ENCODE measurements at places on chromosomes 7 and 10.

- DNase-seq = no peak
Observed at GRCh38 chr10:77823811-77824542, 102.6 kb downstream of the DLG5 start.

DNA sequence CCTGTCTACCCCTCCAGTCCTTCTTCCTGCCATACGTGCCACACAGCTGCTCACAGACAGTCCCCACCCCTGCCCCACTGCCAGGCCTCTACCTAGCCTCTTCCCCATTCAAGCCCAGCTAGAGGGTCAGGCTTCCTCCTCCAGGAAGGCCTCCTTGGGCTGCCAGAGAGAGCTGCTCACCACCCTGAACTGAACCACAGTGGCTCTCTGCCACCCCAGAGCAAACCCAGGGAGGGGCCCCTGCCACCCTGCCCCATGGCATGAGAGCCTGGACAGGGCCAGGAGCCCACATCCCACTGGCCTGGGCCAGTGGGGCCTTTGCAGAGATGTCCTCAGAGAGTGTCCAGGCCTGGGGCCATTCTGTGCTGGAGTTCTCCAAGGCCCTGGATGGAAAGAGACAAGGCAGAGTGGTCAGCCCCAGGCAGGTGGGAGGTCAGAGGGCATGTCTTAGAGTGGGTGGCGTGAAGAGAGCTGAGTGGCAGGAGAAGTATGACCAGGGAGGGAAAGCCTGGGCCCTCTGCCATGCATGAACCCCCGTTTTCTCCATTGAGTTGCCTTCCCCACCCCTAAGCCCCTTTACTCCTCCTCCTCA is 40.4 kb downstream of the TMEM270 start:
- DNase-seq = no peak

GRCh38 chr10:100782461-100783244 is 37.3 kb downstream of the PAX2 start:
- DNase-seq = no peak

DNA sequence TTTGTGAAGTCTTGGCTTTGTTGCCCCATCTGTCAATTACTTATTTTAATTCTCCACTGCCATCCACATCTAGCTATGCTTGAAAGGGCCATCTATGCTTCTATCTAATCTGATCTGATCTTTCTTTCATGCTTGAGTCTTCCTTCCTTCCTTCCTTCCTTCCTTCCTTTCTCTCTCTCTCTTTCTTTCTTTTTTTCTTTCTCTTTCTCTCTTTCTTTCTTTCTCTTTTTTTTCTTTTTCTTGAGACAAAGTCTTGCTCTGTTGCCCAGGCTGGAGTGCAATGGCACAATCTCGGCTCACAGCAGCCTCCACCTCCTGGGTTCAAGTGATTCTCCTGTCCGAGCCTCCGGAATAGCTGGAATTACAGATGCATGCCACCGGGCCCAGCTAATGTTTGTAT is 11.3 kb downstream of the TFR2 start:
- no peak for DNase-seq

DNA sequence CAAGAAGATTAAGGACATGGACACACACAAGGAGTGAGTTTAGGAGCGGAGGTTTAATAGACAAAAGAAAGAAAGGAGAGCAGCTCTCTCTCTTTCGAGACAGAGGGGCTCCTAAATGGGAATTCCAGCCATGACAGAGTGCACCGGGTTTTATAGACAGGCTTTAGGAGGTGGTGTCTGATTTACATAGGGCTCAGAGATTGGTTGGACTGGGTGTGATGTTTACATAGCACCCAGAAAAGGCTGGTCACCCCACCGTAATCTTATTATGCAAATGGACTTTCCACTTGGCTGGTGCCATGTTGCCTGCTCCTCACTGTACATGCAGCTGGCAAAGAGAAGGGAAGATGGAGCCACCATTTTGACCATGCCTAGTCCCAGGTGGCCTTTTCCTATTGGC is 28.4 kb upstream of the MRC1 start:
- no peak for DNase-seq

- DNase-seq = no peak
Observed at GRCh38 chr10:82660205-82660604, 785.2 kb downstream of the NRG3 start.

DNA sequence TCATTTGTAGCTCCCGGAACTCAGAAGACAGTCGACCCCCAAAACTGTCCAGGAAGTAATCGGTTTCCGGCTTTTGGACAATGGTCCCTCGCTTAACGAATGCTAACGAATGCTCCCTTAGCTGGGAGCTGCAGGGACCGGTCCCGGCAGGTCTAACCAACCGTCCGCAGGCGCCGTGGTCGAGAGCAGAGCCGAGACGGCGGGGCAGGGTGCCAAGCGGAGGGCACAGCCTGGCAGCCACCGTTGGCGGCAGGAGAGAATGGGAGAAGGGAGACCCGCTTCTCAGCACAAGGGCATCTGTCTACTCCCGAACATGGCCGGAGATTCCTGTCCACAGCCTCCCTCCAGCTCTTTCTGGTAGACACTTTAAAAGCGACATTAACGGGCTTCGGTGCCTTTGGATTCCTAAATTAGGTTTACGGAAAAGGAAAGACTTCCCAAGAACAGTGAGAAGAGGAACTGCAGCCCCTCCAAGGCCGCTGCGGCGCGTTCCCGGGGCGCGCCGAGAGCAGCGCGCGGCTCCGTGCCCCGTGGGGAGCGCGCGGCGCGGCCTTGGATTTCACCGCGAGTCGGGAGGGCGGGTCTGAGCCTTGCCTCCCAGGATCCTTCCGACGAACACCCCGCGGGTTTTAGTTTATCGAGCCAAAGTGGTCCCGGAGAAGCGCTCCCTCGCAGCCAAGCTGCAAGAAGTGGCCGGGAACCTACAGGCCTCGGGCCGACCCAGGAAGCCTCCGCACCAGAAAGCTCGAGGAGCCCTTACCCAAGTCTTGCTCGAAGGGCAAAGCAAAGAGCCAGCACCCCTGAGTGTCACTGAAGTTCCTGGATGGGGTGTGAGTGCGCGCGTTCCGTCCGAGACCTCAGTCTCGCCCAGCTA is 3.6 kb upstream of the TBX20 start:
- no peak for DNase-seq

- DNase-seq = no peak
Observed at GRCh38 chr7:94698275-94698674, 42.3 kb upstream of the SGCE start.

GRCh38 chr10:62133618-62134017 is 135.0 kb downstream of the RTKN2 start:
- no peak for DNase-seq

DNA sequence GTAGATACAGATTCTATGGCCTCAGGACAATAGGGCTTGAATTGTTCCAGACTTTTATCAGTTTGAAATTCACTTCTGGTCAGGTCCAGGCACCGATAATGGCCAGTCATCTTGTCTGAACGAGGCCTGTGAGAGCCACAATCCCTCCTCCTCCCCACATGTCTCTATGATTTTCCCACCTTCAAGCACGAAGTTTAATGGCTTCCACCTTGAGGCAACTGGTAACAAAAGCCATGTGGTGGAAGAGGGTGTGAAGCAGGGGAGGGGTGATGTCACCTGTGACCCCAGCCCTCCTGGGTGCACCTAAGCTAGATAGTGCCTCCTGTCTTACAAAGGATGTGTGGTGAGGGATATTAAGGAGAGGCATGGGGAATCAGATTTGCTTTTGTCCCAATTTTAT is 89.2 kb downstream of the PCGF5 start:
- DNase-seq = no peak

DNA sequence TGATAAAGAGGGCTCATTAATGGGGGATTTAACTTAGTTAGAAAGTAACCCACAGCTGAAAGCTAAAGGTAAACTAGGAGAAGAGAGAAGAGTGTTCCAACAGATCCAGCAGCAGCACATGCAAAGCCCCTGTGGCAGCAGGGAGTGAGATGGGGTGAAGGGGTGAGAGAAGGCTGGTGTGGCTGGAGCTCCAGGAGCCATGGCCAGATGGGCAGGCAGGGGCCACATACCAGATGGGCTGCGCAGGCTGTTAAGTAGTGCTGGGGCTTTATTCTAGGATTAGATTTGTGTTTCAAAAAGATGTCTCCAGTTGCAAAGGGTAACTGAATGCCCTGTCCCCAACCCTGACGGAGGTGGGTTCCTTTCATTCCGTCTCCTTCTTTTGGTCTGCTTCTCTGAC is 33.2 kb downstream of the HIF1AN start:
- DNase-seq = no peak

- DNase-seq = no peak
Observed at GRCh38 chr10:69742356-69742695, 59.4 kb upstream of the COL13A1 start.

DNA sequence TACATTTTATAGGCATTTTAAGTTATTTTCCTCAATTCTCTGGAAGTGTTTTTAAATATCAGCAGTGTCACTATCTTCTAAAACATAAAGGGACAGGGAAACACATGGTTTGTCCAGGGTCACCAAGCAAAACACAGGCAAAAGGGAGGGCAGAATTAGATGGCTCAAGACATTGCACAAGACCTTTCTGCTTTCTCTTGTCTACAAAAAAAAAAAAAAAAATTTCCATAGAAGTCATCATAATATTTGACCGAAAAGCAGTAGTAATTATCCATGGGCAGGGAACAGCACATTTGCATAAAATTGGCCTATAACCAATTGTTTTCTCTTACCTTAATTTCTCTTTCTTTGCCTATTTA is 703.1 kb upstream of the FZD8 start:
- DNase-seq = no peak

DNA sequence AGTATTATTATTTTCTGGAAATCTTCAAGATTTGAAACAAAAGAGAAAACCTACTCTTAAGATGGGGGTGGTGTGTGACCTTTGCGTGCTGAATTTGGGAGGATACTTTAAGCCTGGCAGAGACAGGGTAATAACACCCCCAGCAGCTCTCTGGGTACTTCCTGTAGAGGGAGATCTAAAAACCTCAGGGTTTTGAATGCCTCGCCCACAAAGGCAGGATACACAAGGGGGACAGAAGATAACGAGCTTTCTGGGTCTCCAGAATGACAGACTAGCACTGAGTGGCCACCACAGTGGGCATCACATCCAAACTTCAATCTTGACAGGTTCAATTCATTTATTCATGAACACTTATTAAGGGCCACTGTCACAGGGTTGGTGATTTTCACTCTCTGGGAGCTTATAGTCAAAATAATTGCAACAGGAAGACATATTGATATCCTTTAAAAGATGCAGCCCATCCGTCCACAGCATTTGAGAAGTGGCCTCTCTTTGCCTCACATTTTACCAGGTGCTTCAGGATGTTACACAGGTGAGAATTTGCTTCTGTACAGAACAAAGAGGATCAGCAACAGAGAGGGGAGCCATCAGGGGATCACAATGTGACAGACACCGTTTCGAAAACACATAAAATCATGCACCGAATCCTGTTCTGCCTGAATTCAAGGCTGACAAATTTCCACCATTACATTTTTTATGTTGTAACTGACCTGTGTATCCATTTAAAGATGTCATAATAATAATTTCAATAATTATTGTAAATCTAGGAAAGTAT is 14.3 kb downstream of the CPA1 start:
- DNase-seq = no peak
